Suppressor macrophage treated with lipopolysaccharide for 1 hour (primary cell): ENCODE measurements at places on chromosomes 16 and 17.

DNA sequence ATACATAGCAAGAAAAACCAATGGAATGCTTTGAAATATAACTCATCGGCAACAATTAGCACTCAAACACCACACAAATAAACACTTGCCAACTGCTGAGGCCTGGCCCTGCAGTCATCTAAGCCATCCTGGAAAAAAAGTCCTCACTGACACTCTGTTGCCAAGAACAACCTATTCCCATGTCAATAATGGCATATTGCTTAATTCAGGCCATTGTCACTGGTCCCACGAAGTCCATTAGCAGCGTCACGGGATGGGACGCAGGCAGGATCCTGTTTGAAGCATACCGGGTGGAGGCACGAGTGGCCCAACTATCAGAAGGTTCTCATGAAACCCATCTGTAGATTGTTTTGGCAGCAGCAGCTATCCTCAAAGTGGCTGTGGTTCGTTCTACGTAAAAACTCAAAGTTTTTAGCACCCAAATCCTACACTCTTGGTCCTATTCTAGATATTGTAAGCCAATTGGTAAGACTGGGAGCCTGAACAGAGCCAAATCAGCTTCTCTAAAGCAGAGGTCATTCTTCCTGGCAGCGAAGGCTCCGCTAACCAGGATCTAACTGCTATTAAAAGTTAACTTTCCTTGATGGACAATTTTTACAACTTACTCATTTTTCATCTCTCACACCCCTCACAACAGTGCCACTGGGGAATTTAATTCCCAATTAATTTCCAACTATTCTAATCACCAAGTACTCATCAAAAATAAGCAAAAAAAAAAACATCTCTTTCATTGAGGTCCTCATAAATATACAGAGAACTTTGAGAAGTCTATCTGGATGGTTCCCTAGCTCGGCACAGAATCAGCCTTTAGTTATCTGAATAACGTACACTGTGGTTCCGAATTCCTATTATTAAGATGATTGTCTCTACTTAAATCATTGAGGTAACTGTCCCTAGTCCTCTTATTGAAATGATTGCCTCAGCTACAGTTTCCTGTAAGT, 91.5 kb downstream of the ZFHX3 start:
- no peak for DNase-seq

- DNase-seq: no peak
These were observed 21.9 kb downstream of the SEC14L5 start for GRCh38 chr16:4979736-4980660.

GRCh38 chr16:85064186-85064585, 36.6 kb downstream of the KIAA0513 start:
- no peak for DNase-seq

DNA sequence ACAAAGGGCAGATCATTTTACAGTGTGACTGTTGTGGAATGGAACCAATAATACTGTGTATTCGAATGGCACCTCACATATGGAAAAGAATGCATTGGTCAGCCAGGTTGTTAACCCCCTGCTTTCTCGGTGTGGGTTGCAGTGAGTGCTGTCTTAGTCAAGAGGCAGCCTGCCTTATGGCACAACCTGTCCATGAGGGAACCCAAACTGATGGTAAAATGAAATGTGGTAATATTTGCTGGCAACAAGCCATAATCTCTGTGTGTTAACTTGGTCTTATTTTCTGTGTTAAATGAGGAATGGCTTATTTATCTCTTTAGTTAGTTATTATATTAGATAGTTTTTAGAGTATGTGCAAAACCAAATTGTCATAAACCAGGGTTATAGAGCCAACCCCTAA, 81.6 kb downstream of the TMC6 start:
- DNase-seq: no peak

DNA sequence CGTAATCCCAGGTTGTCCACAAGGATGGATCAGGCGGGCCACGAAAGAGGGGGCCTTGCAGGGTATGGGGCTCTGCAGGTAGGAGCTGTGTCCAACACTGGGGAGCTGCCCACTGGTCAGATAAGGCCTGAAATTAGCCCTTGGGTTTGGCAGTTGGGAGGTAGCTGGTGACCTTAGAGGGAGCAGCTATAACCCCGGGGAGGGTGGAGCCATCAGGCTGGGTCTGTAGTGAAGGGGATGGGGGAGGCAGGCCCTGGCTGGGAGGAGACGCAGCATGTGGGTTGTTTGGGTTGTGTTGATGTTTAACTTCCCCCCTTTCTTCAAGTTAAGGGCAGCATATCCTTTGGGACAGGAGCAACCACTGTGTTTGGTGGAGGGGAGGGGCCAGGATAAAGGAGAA, 5.9 kb downstream of the MLLT6 start:
- no peak for DNase-seq

DNA sequence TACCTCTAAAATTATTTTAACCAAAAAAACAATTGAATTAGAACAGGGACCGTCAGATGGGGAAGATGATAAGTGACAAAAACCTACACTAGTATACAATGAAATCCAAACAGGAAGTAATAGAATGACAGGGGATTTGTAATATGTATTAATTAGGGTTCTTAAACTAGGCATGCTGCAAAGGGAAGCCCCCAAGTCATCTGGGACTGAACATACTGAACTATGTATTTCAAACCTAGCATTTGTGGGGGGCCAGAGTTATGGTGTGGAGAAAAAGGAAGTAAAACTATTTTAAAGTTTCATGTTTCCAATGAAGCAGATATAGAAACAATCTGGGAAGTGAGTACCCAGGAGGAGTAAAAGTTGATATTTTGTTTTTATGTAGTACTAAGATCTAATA, 133.2 kb upstream of the HS3ST3A1 start:
- no peak for DNase-seq

- DNase-seq: no peak
These were observed 4.3 kb upstream of the ADAMTS18 start for GRCh38 chr16:77439106-77439505.

- no peak for DNase-seq
These were observed 580 bp downstream of the TANC2 start for GRCh38 chr17:62966426-62967204.

- DNase-seq: no peak
These were observed 41.3 kb upstream of the MNT start for GRCh38 chr17:2442166-2442565.
